ENCODE measurements at places on chromosomes 2 and 18.

- DNase-seq, result no peak
Observed at GRCh38 chr2:127398239-127398590, 10.4 kb upstream of the MAP3K2 start.

DNA sequence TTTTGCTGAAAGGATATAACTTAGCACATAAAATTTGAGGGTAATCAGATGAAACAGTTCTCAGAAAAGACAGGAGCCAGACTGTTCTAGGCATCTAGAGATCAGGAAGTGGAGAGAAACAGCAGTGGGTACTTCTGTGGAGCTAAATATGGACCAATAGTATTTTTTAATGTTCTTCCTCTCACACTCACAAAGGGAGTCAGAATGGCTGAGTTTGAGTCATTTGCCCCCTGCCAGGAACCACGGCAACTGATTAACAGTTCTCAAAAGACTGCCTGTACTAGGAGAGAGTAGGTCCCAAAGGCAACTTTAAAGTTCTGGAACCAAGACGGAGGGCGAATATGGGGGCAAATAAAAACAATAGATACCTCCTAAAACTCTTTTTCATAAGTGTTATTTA is 107.5 kb downstream of the GULP1 start:
- DNase-seq, result no peak

DNA sequence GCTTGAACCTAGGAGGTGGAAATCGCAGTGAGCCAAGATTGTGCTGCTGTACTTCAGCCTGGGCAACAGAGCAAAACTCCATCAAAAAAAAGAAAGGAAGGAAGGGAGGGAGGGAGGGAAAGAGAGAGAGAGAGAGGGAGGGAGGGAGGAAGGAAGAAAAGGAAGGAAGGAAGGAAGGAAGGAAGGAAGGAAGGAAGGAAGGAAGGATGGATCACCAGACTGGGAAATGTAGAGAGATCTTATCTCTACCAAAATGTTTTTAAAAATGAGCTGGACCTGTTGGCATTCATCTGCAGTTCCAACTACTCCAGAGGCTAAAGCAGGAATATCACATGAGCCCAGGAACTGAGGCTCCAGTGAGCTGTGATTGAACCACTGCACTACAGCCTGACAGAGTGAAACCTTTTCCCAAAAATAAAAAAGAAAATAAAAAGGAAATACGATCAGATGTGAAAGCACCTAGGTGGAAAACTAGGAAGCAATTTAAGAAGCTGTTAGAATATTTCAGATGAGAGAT is 239.4 kb downstream of the CDH7 start:
- no peak for DNase-seq

- no peak for DNase-seq
Observed at GRCh38 chr2:73334620-73335019, 41.3 kb upstream of the EGR4 start.

GRCh38 chr2:216279031-216279430 is 93.3 kb downstream of the MARCHF4 start:
- no peak for DNase-seq

GRCh38 chr2:105469781-105470180 is 70.9 kb upstream of the FHL2 start:
- DNase-seq, result no peak

DNA sequence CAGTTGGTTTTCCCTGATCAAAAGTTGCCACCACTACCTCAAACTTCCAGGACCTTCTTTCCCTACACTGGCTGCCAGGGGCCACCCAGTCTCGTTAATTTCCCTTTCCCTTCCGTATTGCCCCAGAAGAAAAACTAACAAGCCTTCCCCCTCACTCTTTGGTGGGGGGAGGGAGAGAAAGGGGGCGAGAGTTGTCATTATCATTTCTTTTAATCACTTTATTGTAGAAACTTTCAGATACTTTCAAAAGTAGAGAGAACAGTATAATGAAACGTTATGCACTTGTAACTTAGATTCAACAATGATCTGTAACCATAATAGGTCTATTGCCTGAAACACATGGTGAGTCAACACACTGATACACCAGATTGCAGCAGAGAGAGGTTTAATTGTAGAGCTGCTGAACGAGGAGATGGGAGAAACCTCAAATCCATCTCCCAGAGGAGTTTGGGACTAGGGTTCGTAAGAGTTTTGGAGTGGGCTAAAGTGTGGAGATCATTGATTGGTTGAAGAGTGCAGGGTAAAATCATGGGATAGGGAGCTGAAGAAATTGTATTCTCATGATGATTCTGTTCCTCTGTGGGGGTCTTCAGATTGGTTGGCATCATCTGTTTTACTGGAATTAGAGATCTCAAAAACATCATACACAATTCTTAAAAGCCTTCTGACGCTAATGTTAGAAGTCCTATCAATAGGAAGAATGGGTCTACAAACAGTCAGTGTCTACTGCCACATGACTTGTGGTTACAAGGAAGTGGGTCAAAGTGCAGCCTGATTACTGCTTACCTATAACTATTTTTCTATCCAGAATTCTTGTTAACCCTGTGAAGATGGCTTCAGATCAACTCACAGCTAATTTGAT is 2.6 kb upstream of the RNF149 start:
- DNase-seq, result no peak

GRCh38 chr2:190344276-190344827 is 963 bp downstream of the INPP1 start:
- DNase-seq, result no peak

GRCh38 chr2:144705328-144706245 is 185.7 kb upstream of the ZEB2 start:
- no peak for DNase-seq

DNA sequence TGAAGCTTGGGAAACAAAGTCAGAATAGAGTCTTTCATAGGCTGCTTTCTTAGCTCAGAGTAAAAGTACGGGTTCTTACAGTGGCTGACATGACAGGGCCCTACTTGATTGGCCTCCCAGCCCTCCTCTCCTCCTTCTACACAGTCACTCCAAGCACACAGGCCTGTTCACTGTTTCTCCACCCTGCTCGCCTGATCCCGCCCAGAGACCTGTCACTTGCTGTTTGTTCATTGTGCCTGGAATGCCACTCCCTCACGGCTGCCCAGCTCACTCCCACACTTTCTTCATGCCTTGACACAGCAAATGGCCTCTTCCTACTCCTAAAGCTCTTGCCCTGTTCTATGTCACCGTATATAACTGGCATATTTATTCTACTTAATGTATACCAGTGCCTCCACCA is 104.8 kb downstream of the MAP4K4 start:
- DNase-seq, result no peak

GRCh38 chr2:223815884-223816570 is 21.4 kb downstream of the AP1S3 start:
- DNase-seq, result no peak

DNA sequence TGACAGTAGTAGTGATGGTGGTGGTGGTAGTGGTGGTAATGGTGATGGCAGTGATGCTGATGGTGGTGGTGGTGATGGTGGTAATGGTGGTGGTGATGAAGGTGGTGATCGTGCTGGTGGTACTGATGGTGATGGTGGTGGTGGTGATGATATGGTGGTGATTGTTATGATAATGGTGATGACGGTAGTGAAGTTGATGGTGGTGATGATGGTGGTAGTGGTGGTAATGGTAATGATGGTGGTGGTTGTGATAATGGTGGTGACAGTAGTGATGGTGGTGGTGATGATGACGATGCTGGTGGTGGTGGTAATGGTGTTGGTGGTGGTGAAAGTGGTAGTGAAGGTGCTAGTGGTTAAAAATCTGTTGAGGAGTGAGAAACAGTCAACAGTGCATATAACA is 125.6 kb downstream of the AFF3 start:
- no peak for DNase-seq

DNA sequence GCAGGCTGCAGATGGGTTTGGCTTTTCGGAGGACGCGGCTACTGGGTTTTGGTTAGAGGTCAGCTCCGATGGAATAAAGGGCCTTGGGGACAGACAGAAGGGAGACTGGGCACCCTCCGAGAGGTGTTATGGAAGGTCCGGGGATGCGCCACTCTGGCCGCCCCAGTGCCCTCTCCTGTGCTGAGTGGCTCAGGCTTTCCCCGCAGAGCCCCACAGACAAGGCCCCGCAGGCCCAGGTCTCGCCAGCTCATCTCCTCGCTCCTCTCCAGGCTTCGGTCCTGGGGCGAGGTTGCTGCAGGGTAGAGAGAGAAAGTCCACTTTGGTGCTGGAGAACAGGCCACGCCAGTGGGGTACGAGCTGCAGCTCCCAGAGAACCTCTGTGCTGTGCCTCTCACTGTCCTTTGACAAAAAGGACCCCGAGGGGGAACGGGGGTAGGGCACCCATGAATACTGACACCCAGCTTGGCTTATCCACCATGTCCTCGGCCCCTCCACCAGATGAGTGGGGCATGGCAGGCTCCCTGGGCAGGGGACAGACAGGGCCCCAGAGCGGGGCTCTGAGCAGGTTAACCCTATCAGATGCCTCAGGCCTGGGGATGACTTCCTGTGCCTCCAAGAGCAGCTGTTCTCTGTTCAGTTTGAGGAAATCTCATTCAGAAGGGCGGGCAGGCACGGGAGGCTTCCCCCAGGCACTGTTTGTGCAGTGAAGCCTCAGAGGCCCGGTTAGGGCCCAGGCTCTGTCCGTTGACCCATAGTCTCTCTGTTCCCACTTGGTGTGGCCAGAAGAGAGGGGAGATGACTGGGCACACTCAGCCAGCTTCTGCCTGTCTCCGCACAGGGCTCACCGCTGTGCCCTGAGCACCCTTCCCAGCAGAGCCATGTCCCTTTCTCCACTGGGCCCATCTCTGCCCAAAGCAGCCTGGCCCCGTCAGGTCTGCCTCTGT is 15.7 kb upstream of the CNNM3 start:
- DNase-seq, result no peak

- DNase-seq, result no peak
Observed at GRCh38 chr2:158391876-158392275, 64.7 kb downstream of the CCDC148 start.

DNA sequence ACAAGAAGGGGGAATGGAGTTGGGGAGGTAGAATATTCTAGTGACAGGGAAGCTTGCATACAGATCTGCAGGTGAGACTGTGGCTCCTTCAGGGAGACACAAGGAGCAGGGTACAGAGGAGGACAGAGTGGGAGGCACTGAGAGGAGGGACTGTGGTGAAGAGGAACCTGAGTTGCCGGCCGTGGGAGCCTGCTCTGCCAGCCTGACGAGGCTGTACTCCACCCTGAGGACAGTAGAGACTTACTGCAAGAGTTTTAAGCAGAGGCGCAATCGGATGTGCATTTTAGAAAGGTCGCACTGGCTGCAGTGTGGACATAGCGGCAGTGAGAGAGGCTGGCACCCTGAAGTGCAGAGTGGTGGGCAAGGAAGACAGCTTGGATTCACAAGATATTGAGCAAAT is 185.8 kb downstream of the GFPT1 start:
- DNase-seq, result no peak

GRCh38 chr2:232389327-232389726 is 10.8 kb downstream of the ALPP start:
- DNase-seq, result no peak

GRCh38 chr2:122186761-122187222 is 431.3 kb downstream of the TSN start:
- DNase-seq, result no peak

Data from activated CD4-positive, CD25-positive, alpha-beta regulatory T cell treated with anti-CD3 and anti-CD28 coated beads, Interleukin-2, amount 50 U/mL, for 72 hours (primary cell).